Non-pigmented ciliary epithelial cell (primary cell): ENCODE measurements at places on chromosomes 5 and 9.

- DNase-seq = no peak
Observed at GRCh38 chr5:5765066-5765850, 342.8 kb downstream of the ICE1 start.

DNA sequence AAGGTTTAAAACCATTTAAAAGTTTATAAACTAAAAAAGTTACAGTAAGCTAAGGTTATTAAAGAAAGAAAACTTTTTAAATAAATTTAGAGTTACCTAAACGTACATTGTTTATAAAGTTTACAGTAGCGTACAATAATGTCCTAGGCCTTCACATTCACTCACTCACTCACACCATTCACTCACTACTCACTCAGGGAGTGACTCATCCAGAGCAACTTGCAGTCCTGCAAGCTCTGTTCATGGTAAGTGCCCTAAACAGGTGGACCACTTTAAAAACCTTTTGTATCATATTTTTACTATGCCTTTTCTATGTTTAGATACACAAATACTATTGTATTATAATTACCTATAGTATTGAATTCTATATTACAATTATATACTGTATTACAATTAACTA, 190.8 kb upstream of the RASA1 start:
- peak; percentile 13 for DNase-seq

DNA sequence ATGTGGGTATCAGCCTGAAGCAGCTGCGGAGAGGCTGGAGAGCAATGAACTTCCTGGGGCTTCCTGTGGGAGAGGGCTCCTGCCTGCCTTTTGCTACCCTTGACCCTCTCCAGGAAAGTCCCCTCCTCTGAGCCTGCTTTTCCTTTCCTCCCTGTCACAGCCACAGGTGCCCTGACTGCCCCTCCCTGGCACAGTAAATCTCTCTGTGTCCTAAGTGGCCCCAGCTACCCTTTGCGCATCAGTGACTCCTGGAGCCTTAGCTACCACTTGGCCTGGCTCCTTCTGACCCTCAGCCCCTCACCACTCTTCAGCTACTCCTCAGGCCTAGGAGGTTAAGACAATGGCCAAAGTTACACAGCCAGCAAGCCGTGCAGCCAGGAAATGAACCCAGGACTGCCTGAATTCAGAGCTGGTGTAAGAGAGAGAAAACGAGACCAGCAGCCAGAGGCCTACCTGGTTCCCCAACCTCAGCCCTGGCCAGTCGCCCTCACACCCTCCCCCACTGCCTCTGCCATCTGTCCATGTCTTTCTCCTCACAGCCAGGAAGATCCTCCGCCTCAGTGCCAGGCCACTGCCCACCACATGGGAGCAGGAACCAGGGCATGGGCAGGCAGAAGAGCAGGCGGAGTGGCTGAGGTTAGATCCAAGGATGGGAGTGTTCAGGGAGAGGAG, 18.6 kb downstream of the CNTFR start:
- DNase-seq = no peak

- DNase-seq = no peak
Observed at GRCh38 chr5:174413567-174414314, 310.6 kb upstream of the MSX2 start.

DNA sequence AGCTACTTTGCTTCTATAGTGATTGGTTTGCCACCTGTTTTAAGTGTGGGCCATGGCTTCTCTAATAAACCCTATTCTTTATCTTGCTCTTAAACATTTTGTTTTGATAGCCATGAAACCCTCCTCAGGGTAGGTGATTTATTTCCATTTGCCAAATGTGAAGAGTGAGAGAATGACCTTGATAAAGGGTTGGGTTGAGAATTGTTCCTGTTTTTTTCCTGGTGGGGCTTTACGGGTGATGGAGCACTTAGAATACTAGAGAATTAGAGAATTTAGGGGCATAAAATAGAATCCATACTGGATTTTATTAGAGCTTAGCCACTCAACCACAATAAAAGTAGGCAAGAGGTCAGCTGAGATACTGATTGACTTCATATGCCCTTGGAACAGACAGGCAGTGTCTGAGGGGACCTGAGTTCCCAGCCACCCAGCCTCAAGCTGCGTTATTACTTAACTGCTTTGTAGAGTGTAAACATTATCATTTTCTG, 68.9 kb downstream of the COMMD10 start:
- no peak for DNase-seq

- no peak for DNase-seq
Observed at GRCh38 chr5:178218237-178218776, 14.0 kb downstream of the HNRNPAB start.

GRCh38 chr9:95143591-95144561, 173.6 kb downstream of the FANCC start:
- no peak for DNase-seq

DNA sequence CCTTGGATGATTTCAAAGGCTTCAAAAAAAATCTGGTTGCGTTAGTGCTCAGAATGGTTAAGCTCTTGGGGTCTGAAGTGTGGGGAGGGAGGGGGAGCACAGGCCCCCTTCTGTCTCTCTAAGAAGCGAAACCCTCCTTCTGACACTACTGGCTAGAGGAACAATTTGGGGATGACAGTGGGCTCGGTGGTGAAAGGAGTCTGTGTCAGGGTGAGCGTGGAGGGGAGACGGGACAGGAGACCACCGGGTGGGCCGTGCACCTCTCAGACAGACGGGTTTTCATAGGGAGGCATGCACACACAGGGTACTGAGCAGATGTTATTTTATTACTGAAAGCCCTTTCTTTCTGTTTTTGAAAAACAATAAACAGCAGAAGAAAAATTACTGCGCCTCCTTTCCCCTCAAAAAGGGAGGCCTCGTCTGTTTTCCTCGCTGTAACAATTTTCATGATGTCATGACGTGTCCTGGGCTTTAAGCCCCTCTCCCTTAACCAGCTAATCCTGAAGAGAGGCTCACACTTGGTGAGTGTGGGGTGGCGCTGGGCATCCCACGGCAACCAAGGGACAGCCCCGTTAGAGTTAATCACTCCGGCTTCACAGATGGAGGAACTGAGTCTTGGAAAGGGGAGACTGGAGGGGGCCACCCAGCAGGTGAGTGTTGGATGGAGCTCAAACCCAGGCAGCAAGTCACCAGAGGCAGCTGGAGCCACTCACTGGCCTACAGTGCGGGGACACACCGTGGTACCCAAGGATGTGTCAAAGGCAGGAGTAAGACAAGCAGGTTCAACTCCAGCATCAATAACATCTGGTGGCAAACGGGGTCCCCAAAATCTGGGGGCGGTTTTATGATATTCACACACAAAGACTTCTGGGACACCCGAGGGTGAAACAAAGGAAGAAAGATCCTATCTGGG, 53.4 kb downstream of the PTCH1 start:
- DNase-seq = no peak

DNA sequence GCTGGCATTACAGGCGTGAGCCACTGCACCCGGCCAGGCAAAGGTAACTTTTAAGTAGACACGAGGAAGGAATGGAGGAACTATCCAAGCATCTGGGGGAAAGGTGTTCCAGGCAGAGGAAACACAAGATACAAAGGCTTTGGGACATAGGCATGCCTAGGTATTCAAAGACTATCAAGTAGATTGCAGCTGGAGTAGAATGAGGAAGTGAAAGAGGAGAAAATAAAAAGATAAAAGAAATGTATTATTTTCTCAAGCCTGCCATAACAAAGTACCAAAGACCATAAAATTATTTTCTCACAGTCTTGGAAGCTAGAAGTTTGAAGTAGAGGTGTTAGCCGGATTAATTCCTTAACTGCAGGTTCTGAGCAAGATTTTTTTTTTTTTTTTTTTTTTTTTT, 39.9 kb upstream of the GRIN3A start:
- no peak for DNase-seq

DNA sequence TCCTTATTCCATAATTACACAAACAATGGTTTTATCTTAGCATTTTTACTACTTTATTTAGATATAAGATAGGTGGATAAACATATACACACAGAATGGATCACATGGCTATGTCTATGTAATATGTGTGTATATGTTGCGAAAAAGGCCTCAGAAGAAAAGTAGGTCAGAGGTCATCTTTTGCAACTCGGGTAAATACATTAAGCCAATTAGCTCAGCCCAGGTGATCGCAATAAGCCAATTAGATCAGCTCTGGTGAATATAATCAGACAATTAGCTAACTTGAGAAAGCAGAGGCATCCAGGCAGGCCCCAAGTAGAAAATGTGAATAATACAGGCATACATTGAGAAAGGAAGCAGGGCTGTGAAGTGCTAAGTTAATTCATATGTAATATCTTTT, 24.3 kb downstream of the SLCO4C1 start:
- DNase-seq = no peak

GRCh38 chr5:150573867-150574817, 66.2 kb downstream of the NDST1 start:
- DNase-seq = no peak
